Pons (tissue), 1 donor: ENCODE measurements at places on chromosomes 6 and 20.

DNA sequence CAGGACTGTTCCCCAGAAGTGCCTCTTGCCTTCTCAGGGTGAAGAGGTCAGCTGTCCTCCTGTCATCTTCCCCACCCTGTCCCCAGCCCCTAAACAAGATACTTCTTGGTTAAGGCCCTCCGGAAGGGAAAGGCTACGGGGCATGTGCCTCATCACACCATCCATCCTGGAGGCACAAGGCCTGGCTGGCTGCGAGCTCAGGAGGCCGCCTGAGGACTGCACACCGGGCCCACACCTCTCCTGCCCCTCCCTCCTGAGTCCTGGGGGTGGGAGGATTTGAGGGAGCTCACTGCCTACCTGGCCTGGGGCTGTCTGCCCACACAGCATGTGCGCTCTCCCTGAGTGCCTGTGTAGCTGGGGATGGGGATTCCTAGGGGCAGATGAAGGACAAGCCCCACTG, 9.8 kb downstream of the PI16 start:
- DNase-seq: no peak

DNA sequence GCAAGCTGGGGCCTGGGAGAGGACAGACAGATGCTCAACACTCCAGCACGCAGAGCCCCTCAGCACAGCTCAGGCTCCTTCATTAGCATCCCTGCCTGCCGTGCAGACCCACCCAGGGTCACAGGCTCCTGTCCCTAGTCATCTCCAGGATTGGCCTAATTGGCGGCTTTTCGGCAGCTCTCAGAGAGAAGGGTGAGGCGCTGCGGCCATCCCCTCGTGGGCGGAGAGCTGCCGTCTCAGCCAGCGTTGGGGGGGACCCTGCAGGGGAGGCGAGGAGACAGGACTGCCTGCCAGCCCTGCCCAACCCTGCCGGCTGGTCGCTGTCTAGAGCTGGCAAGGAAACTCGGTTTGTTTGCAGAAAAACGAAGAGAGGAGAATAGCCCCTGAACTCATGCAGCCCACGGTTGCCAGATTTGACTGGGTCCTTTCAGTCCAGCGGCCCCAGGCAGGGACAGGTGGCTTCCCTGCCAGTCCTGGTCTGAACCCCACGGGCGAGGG, 26.8 kb downstream of the BHLHE23 start:
- no peak for DNase-seq

DNA sequence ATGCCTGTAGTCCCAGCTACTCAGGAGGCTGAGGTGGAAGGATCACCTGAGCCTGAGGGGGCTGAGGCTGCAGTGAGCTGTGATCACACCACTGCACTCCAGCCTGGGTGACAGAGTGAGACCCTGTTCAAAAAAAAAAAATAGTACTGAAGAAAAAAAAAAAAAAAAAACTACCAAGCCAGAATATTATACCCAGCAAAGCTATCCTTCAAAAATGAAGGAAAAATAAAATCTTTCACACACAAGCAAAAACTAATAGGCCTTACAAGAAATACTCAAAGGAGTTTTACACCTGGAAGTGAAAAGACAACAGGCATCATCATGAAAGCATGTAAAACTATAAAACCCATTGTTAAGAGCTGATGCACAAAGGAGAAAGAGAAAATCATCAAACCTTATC, 37.5 kb upstream of the SRSF6 start:
- DNase-seq: no peak

DNA sequence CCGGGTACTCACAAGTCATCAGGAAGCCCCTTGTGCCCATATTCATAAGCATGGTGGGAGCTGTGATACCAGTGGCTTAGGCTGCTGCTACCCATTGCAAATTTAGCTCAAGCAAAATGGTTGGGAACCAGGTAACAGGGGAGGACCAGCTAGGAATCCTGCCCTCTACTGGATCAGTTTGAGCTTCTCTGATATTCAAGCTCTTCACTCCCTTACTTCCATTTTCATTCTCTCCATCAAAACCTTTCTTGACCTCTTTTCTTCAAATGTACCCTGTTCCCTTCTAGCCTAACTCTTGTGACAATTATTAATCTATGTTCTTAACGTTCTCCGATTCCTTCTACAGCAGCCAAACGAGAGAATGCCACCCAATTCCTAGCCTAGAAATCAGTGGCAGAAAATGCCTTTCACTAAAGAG, 9.7 kb downstream of the NOL7 start:
- no peak for DNase-seq

DNA sequence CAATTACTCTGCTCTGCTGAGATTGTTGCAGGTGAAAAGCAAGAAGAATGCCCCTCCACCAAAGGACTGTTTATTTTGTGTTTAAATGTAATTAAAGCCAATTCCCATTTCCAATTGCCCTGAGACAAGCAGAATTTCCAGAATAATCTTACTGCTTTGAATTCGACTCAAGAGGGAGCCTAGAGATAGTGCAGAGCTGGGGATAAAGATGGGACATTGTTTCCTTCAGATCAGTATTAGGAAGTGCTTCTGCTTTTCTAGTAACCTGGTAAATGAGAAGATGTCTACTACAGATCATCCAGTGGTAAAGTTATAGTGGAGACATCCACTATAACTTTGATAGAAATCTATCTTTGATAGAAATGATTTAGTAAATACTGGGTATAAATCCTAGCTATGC, 326.9 kb downstream of the UBE3D start:
- DNase-seq: no peak

DNA sequence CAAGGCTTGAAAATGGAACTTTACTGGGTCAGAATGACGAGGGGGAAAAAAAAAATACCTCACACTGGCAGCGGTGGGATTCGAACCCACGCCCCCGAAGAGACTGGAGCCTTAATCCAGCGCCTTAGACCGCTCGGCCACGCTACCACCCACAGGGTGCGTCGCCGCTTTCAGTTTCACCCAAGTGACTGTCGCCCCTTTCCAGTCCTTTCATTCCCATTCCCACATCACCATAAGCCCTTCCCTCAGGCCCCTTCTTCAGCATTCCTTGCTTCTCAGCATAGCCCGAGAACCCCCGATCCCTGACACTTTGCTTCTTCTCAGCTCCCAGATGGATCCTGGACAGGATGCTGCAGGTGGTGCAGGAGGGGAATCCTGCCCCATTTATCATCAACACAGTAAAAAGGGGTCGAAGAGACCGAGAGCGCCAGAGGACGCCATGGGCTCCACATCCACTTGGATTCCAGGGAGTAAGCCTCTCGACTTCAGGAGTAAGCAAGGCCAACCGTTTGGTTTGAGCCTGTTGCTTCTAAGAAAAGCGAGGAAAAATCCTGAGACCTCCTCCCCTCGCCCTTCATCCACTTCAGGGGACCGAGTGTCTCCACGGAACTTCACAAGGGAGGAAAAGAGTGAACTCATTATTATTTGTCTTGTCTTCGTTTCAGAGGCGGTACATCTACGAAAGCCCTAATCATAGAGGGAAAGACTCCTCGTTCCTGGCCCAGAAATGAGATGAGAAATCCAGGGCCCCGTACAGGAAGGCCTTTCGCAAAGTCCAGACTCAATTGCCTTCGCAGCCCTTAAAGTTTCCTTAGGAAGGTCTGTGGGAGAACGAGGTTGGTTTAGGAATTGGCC, 20.0 kb upstream of the TRIM27 start:
- peak; percentile 68 for DNase-seq

DNA sequence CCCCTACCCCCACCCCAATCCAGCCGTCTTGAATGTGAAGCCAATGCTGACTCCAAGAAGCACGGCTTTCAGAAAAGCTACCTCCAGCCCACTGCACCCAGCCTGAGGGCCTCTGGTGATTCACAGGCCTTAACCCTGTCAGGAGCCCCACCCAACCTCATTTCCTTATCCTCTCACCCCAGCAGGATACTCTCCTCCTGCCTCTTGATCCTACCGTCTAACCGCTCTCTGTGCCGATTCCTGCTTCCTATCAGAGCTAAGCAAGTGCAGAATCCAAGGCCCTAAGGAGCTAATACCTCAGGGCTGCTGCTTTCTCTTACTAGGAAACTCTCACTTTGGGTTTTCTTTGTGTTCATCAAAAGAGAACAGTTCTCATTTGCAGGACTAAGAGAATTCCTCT, 47.2 kb downstream of the TRERF1 start:
- no peak for DNase-seq

DNA sequence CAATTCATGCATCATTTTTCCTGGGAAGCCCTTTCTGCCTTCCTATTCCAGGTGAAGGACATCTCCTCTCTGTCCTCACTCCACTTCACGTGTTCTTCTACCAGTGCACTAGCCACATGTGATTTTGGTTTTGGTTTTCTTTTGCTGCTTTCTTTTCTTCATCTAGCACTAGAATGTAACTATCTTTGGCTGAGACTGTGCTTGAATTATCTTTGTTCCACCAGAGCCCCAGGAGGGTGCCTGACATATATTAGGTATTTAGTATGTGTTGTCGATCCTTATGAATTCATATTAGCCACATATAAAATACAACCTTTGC, 79.9 kb downstream of the VGLL2 start:
- DNase-seq: no peak

- no peak for DNase-seq
Observed at GRCh38 chr6:54043360-54043759, 67.9 kb upstream of the MLIP start.

GRCh38 chr6:89999945-90000825, 105.9 kb downstream of the GJA10 start:
- DNase-seq: no peak

GRCh38 chr6:7811441-7811840, 85.5 kb downstream of the BMP6 start:
- no peak for DNase-seq
